Sciatic nerve (tissue), 2 donors: ENCODE measurements at places on chromosomes 11 and 22.

- DNase-seq = no peak
These were observed 152.9 kb downstream of the SNX19 start for GRCh38 chr11:130763087-130763980.

DNA sequence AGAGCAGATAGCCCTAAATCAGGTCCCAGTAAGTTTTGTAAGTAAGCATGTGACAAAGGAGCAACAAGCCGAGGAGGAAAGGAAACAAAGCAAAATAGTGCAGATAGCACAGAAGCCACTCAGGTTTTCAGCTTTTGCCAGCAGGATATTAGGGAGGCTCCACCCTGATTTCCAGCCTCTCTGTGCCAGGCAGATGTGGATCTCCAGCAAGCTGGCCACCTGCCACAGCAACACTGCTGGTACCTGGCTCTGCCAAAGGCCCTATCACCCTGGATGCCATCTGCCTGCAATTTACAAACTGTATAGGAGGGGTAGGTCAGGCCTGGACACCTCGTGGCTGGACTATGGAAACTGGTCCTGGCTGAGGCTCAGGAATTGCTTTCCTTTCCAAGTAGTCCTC lies 12.2 kb upstream of the NNMT start:
- no peak for DNase-seq

GRCh38 chr22:41834005-41834944 lies 1.4 kb downstream of the SREBF2 start:
- DNase-seq = no peak

GRCh38 chr11:121024989-121025388 lies 1.1 kb downstream of the TBCEL start:
- no peak for DNase-seq

DNA sequence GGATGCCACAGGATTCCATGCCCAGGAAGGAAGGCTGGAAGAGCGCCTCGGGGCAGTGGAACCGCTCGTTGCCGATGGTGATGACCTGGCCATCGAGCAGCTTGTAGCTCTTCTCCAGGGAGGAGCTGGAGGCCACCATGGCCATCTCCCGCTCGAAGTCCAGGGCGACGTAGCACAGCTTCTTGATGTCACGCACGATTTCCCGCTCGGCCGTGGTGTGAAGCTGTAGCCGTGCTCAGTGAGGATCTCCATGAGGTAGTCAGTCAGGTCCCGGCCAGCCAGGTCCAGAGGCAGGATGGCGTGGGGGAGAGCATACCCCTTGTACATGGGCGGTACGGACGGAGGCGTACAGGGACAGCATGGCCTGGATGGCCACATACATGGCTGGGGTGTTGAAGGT lies 17.9 kb upstream of the EP300 start:
- DNase-seq = no peak
